Effector CD4-positive, alpha-beta T cell (primary cell): ENCODE measurements at places on chromosomes 4 and X.

- no peak for DNase-seq
These were observed 45.1 kb downstream of the UGT2A2 start for GRCh38 chr4:69594382-69594781.

DNA sequence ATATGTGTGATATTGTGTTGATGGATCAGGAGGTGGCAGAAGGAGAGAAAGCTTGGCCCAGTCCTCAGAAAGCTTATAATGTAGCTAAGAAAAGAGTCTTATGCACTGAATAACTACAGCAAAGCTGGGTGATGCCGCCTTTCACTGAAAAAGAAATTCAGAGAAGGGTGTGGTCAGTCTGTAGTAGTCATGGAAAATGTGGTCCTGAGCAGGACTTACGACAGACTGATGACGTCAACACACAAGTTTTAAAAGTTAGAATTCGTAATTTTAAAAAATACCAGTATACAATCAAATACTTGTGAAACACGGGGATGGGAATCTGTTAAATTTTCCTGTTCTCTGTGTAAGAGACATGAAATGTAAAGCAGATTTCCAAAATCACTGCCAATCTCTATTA is 87.0 kb upstream of the RAPGEF2 start:
- DNase-seq, result no peak

DNA sequence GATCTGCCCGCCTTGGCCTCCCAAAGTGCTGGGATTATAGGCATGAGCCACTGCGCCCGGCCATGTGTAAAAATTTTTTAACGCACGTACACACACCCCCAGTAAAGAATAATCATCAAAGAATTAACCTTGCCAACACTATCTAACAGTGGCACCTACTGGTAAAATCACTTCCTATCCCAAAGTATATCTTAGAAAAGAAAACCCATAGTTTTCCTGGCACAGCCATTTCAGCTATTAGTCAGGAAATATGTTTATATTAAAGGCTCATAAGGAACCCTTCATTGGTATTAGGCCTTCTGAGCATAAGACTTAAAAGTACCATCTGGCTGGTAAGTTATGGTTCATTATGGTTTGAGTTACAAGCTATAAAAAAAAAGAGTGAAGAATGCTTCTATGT is 14.1 kb downstream of the S100G start:
- DNase-seq, result no peak

DNA sequence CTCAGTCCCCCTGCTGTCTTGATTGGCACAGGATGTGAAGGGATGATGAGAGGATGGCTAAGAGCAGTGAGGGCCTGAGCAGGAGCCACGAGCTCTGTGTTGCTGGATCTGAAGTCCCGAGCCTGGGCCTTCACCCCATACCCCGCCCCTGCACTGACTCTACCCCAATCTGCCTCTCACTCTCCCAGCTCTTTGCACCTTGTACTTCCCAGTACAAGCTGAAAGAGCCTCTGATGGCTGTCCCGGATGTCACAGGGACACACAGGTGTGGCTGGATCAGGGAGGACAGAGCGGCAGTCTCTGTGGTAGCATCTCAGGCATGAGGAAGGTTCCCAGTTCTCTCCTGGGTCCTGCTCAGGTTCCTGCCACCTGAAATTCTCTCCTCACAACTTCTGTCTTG is 103.6 kb downstream of the CHIC2 start:
- no peak for DNase-seq

GRCh38 chrX:154530286-154530685 is 14.3 kb upstream of the FAM3A start:
- no peak for DNase-seq

DNA sequence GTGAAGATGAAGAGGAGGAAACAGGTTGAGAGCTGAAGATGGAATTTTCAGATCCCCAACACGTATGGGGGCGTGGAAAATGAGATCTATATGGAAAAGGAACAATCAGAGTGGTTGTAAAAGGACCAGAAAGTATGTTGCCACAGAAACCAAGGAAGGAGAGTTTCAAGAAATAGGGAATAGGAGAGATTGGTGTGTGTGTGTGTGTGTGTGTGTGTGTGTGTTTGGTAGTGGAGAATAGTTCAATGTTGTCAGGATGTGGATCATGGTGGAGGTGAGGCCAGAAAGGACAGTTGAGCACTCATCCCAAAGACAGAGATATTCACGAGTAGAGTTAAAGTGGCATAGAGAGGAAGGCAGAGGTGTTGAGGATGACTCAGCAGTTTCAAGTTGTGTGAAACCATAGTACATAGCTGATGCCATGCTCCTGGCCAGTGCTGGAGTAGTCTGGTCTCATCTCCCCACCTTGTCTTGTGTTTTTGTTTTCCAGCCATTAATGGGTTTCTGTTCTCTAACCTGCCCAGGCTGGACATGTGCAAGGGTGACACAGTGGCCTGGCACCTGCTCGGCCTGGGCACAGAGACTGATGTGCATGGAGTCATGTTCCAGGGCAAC is 36.1 kb downstream of the HEPH start:
- no peak for DNase-seq

DNA sequence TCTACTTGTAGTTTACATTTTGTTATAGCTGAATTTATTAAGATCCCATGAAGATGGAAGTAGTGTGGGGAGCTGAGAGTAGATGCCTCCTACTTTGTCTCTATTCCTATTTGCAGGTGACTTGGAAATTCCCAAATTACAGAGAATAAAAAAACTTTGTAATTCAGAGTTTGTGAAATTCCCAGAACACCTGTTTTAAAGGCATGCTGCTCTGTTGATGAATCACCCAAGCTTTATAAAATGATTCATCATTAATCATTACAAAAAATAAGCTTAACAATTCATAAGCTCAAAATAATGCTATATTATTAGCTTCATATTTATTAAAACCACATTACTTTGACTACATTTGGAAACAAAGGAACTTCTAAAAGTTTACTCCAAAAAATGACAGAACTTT is 856.3 kb downstream of the RPA4 start:
- DNase-seq, result no peak

DNA sequence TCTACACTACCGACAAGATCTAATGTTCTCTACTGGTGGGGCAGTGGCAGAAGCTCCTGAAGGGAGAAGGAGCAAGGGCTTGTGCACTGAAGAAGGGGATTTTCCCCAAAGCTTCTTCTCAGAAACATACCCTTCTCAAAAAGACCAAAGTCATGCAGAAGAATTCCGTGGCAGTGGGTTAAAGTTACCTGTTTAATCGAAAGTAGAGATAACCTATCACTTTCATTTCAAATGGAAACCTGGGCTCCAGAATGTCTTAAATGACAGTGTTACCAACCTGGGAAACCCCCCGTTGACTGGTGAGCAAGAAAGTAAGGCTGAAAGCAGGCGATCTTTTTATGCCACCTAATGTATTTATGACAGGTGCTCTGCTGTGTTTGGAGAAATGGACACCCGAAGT is 92.5 kb upstream of the TEX13D start:
- DNase-seq, result peak; percentile 16

- no peak for DNase-seq
These were observed 26.9 kb downstream of the XK start for GRCh38 chrX:37712458-37712857.

- no peak for DNase-seq
These were observed 31.9 kb upstream of the ASMTL start for GRCh38 chrX:1484638-1485019.

- DNase-seq, result no peak
These were observed 16.5 kb upstream of the SMIM14 start for GRCh38 chr4:39655211-39655610.

DNA sequence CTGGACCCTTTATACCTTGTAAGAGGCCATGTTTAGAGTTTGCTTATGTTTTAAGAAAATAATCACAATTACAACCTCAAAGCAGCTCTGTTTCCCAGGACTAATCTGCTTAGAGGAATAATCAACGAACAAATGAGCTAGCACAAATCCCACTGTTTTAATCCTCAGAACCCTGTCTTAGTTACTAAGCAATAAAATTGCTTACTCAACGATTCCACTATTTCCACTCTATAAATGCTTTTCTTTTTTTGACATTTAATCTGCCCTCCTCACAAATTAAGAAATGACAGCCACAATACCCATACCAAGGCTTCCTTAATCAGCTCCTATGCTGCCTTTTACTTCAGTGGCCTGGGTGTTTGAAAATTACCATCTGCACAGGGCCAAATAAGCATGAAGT is 48.8 kb downstream of the FAM120C start:
- no peak for DNase-seq

DNA sequence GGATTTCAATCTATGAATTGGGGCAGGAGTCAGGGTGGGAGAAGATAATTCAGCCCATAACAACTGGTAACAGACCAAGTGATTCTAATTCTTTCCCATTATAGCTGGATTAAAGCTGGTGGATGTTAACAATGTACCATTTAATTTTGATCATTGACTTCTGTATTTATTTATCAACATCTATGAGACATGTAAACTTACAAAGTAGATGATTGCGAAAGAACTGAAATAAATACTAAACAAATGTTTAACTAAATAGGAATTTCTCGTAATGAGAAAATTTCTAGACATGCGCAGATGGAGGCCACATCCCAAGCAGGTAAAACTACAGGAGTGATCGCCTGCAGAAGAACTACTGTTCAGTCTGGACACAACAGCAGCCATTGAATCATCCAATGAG is 107.1 kb downstream of the NR3C2 start:
- no peak for DNase-seq

GRCh38 chr4:51932261-51932660 is 87.9 kb downstream of the LRRC66 start:
- DNase-seq, result no peak

GRCh38 chrX:7435822-7436221 is 287.9 kb upstream of the PUDP start:
- DNase-seq, result no peak

DNA sequence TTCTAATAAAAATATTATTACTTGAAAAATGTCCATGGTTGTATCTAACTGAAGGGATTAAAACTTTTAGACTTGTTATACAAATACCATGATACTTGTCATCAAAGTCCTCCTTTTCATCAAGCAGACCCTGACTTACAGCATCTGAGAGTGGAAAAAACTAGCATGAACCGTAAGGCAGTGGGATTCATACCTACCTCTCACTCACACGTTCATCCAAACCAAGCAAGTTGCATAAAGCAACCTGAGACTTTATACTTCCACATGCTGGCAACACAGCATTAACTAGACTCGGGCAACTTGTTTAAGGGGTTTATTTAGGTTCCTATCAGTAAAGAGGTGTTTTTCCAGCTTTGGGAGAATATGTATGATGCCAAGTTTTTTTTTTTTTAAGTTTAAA is 22.6 kb upstream of the TLR7 start:
- DNase-seq, result no peak

DNA sequence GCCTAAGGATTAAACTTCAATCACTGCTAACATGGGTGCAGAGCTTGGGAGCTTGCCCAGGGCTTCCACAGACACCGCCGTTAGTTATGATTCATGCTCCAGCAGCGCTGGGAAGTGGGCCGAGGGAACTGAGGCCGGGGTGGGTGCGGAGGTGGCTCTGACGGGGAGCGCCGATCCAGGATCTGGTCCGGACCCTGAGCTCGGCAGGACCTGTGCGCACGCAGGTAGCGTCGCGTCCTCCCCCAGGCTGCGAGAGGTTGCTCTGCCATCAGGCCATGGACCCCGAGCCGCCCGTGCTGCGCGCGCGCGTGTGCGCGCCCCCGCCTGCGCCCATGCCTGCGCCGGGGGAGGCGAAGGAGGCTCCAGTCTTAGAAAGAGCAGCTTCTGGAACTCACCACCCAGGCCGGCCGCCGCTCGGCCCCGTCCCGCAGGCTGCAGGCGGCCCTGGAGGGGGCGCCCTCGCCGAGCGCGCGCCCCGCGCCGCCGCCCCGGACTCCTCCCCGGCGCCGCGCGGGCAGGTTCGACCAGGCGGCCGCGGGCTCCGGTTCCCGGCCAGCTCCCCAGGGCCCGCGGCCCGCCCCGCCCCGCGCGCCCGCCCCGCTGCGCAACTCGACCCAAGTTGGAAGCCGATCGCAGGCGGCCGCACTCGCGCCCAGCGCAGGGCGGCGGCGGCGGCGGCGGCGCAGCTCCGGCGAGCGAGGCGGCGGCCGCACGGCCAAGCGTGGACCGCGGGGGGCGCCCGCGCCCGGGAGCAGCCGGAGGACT is 732 bp upstream of the ADRA2C start:
- no peak for DNase-seq

- DNase-seq, result no peak
These were observed 325.9 kb upstream of the PABPC5 start for GRCh38 chrX:91108761-91109160.

DNA sequence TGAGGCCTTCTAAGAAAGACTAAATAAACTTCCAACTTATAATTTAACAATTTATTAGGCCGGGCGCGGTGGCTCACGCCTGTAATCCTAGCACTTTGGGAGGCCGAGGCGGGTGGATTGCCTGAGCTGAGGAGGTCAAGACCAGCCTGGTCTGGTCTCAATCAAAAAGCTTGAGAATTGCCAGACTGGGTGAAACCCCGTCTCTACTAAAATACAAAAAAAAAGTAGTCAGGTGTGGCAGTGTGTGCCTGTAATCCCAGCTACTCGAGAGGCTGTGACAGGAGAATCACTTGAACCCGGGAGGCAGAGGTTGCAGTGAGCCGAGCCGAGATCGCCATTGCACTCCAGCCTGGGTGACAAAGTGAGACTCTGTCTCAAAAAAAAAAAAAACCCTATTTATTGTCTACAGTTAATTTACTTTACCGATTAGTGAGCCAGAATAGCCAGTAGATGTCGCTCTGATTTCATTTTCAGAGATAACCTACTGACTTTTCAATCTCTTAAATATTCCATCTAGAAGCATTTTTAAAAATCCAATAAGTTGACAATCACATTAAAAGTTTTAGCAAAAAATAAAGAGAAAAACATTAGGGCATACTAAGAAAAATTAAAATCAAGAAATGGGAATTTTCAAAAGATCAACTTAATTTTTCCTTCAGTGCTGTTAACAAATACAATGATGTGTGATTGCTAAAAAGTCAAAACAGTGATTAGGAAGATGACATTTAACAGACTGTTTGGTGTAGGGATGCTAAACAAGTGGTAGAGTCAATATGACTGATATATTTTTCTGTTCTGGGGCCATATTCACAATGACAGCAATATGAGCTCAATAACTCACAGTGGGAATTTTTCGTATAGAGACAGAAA is 4.3 kb upstream of the SHROOM3 start:
- no peak for DNase-seq

DNA sequence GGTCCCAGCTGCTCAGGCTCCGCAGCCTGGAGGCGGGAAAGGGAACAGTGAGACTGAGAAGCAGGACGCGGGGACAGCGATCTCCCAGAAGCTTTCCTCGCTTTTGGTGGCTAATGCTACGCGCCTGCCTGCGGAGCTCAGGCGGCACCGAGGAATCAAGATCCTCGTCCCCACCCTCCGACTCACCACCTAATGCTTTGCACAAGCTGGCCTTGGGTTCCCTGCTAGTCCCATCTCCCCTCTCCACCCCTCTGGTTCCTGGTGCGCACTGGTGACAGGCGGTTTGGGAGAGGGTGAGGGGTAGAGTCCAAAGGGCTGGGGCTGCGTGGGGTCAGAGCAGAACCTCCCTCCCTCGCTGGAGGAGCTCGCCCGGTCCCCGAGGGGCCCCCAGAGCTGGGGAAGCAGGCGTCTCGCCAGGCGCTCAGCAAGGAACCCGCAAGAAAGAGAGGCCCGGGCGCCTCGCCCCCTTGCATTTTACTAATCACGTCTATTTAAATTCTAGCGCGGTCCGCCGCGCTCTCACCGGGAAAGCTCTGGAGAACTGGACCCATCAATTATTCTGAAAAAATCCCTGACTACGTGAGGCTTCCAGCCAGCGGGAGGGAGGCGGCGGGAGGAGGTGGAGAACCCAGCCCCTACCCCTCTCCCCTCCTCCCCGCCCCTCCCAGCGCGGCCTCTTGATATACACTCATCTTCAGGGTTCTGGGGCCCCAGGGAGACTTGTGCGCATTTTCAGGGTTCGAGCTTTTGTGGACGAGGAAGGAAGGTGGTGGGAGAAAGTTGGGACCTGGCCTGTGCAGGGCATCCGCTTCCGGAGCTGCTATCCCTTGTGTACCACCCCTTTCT is 9.1 kb downstream of the POU4F2 start:
- no peak for DNase-seq
